Activated CD8-positive, alpha-beta T cell treated with anti-CD3 and anti-CD28 coated beads, Interleukin-2, amount 10 ng/mL, durations not matched to agents 7 days and 5 days (primary cell): ENCODE measurements at places on chromosomes 13 and 19.

GRCh38 chr19:50658441-50659317, 9.4 kb downstream of the C19orf81 start:
- peaks cover 15% of the 10 kb centered on the region for H3K4me1 ChIP-seq
- H3K36me3 ChIP-seq: peaks cover 6% of the 10 kb centered on the region
- peak; percentile 67 for DNase-seq
- peaks cover 28% of the 10 kb centered on the region for H3K27me3 ChIP-seq
- peak overlapping the region; percentile 79 for H3K27ac ChIP-seq
- peak overlapping the region; percentile 67 for H3K4me3 ChIP-seq

DNA sequence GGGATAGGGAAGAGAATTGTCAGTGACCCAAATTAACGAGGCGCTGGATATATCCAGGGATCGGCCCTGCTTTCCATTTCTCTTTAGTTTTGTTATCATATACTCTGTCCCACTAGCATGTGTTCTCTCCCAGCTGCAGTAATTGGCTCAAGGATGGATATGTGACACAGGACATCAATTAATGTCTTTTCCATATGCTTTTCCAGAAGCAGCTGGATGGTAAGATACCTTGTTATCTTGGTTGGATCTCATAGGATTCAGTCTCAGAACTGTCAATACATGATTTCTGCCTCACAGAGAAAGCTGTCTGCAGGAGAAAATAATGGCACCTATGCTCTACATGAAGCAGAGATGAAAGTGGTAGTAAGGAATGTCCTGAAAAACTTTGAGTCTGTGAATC, 157.1 kb upstream of the SPRY2 start:
- no peak for DNase-seq
- H3K27me3 ChIP-seq: no peaks in the 10 kb centered on the region
- H3K4me1 ChIP-seq: no peaks in the 10 kb centered on the region
- H3K36me3 ChIP-seq: no peaks in the 10 kb centered on the region

- H3K27ac ChIP-seq: no peak overlapping the region
- no peaks in the 10 kb centered on the region for H3K4me1 ChIP-seq
- H3K4me3 ChIP-seq: no peak overlapping the region
- H3K36me3 ChIP-seq: no peaks in the 10 kb centered on the region
- DNase-seq: no peak
Measured at GRCh38 chr19:30781047-30781446, 408.9 kb downstream of the ZNF536 start.

DNA sequence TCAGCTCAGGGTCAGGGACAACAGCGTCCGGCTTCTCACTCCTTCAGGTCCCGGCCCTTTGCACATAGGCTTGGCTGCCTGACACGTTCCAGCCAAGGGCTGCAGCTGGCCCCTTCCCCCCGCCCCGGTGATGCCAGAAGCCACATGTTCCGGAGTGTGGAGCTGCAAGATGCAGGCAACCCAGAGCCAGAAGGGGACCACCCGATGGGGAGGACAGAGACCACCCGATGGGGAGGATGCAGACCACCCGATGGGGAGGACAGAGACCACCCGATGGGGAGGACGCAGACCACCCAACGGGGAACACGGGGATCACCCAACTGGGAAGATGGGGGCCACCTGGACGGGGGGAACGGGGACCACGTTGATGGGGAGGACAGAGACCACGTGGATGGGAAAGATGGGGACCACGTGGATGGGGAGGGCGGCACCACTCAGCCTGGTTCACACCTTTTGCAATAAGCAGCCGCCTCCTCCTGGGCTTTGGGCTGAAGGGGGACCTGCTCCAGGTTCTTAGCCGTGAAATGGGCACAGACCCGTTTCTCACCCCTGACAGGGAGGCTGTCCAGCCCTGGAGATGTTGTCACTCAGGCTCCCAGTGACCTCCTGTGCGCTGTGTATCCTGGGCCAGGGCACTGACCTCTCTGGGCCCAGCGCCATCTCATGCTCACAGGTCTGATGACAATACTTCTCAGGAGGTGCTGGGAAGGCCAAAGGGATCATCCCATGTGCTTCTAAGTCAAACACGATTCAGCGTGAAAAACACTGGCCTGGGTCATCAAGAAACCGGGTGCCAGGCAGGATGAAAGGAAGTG, 34.5 kb downstream of the C13orf46 start:
- peaks cover 4% of the 10 kb centered on the region for H3K27me3 ChIP-seq
- H3K36me3 ChIP-seq: no peaks in the 10 kb centered on the region
- no peak overlapping the region for H3K4me3 ChIP-seq

DNA sequence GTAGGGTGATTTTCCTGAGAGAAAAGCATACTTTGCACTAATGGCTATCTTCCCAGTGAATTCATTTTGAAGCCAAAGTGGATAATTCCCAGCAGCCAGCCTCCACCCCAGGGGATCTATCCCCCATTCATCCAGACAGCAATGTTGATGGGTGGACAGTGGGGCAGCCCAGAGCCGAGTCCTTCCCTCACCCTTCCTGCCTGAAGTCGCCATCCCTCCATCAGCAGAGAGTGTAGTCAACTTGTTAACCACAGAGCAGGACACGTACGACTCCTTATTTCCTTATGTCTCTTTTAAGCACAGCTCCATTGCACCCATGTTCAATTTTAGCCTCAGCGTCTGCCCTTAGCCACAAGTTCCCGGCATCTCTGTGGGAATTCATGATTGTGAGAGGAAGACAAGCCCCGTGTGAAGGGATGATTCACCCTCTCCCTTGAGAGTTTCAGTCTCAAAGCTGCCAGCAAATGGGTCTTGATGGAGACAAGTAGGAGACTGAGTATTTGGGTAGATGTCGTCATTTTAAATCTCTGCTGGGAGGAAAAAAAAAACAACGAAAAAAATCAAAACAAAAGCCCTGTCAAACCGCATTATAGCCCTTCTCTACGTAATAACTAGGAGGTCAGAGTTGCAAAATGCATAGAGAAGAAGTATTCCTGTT, 58.3 kb upstream of the MEDAG start:
- no peak overlapping the region for H3K27ac ChIP-seq
- H3K4me1 ChIP-seq: no peaks in the 10 kb centered on the region
- H3K27me3 ChIP-seq: peaks cover 10% of the 10 kb centered on the region
- no peaks in the 10 kb centered on the region for H3K36me3 ChIP-seq

DNA sequence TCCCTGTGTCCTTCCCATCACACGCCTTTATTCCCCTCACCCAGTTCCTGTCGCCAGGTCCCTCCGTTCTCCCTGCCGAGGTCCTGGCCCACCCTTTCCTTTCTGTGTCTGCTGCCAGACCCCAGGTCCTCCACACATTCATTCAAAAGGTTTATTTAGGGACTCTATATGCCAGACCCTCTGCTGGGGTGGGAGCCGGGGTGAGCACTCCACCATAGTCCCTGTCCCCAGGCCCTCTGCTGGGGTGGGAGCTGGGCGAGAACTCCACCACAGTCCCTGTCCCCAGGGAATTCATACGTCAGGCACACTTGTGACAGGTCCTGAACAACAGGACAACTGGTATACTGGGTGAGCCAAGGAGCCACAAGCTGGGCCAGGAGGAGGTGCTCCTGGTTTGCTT, 34.4 kb upstream of the TUBGCP3 start:
- no peak overlapping the region for H3K27ac ChIP-seq
- H3K27me3 ChIP-seq: no peaks in the 10 kb centered on the region
- no peaks in the 10 kb centered on the region for H3K4me1 ChIP-seq
- no peak overlapping the region for H3K4me3 ChIP-seq

GRCh38 chr19:15337202-15337601, 4.9 kb upstream of the BRD4 start:
- H3K27ac ChIP-seq: no peak overlapping the region
- no peak overlapping the region for H3K4me3 ChIP-seq
- no peak for DNase-seq
- no peaks in the 10 kb centered on the region for H3K27me3 ChIP-seq
- peaks cover 9% of the 10 kb centered on the region for H3K4me1 ChIP-seq

DNA sequence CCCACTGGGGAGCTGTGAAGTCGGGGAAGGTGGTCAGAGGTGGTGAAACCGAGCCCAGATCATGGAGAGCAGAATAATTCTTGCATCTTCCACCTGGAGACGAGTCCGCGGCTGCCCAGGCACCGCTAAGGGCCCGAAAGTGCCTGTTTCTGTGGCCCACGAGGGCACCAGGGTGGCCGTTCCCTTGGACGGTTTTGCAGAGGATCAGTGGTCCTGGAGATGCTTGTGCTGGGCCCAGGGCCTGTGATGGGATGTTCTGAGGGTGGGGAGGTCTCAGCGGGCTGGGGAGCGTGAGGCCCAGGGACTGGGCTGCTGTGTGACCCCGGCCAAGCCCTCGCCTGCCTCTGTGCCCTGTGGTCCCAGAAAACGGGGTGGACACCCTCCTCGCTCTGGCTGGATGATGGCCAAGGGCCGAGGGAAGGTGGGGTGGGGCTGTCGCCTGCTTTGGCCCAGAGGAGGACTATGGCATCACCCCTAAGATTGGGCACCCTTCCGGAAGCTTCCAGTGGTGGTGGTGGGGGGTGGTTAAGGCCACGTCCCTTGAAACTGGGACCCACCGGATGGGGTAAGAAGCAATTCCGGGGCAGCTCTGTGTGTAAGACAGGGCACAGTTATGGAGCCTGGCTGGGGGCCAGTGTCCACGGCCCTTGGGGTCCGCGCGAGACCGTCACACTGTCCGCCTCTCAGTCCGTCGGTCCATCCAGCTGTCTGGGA, 51.3 kb upstream of the NFIC start:
- peaks cover 3% of the 10 kb centered on the region for H3K4me1 ChIP-seq
- no peaks in the 10 kb centered on the region for H3K36me3 ChIP-seq
- peaks cover 8% of the 10 kb centered on the region for H3K27me3 ChIP-seq

DNA sequence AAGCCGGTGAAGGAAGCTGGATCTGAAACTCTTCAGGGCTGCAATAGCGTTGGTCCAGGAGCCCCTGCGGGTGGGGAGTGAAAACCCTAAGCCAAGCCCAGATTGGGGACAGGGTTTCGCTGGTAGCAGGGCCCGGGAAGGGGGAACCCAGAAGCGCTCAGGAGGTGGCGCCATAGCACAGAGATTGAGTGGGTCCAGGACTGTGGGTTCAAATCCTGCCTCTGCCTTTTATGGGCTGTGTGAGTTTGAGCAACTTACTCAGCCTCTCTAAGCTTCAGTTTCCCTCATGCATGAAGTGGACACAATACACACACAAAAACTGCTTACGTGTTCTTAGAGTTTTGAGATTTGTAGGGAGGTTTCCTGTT, 8.3 kb upstream of the SYCN start:
- H3K36me3 ChIP-seq: no peaks in the 10 kb centered on the region
- no peak overlapping the region for H3K4me3 ChIP-seq
- no peak overlapping the region for H3K27ac ChIP-seq
- peak; percentile 80 for DNase-seq
- peaks cover 15% of the 10 kb centered on the region for H3K27me3 ChIP-seq
- H3K4me1 ChIP-seq: peaks cover 2% of the 10 kb centered on the region

DNA sequence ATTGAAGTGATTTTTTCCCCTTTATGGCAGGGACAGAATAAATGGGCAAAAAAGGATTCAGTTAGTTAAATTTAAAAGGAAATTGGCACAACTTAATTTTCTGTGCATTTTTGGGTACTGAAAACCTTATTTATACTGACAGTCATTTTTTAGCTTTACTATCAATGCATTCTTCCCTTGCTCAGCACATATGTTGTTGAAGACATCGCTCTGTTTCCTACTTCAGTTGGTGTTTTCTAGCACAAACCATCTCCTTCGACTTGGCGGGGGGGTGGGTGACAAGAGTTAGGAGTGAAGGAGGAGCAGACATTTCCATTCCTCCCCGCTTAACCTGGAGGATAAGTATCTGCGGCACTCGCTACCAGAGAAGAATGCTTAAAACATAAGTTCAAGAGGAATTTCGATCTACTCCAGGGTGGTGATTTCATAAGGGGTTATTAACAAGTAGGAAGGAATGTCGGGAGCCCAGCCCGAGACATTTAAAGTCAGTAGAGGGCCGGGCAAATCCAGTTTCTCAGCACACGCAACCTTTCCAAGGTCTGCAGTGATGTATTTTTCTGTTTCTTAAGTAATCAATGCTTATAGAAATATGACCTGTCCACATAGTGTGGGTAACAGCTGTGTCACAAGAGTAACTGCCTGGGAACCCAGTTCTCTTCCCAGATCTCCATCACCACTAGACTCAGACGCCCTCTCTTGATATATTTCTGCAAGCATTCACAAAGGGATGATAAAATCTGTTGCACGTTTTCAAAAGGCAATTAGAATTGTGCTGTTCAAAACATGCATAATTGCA, 525.8 kb downstream of the MYO16 start:
- DNase-seq: no peak
- H3K27me3 ChIP-seq: peaks cover 4% of the 10 kb centered on the region
- no peaks in the 10 kb centered on the region for H3K4me1 ChIP-seq

- no peak for DNase-seq
- H3K27me3 ChIP-seq: no peaks in the 10 kb centered on the region
- peaks cover 46% of the 10 kb centered on the region for H3K36me3 ChIP-seq
- H3K4me3 ChIP-seq: no peak overlapping the region
- H3K27ac ChIP-seq: no peak overlapping the region
Measured at GRCh38 chr19:16228637-16229321, 31.1 kb downstream of the AP1M1 start.

DNA sequence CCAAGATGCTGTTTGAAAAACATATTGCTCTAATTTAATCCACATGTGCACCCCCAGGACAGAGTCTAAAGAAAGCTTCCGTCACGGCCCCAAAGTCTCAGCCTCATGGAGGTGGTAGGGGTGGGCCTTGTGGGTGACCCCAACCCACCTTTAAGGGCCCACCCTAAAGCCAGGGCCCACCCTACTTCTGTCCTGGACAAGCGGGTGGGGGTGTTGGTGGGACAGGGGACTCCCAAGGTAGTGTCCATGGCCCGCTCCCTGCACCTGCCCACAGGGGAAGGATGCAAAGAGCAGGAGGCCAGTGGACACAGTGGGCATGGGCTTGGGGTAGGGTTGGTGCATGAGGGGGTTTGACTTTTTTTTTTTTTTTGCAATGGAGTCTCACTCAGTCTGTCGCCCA, 66.8 kb downstream of the KCTD15 start:
- peaks cover 2% of the 10 kb centered on the region for H3K27me3 ChIP-seq
- H3K4me1 ChIP-seq: no peaks in the 10 kb centered on the region
- no peak overlapping the region for H3K27ac ChIP-seq
- H3K36me3 ChIP-seq: no peaks in the 10 kb centered on the region
- DNase-seq: no peak

- H3K36me3 ChIP-seq: peaks cover 20% of the 10 kb centered on the region
- H3K27ac ChIP-seq: no peak overlapping the region
- DNase-seq: no peak
- H3K4me1 ChIP-seq: peaks cover 18% of the 10 kb centered on the region
- peaks cover 2% of the 10 kb centered on the region for H3K27me3 ChIP-seq
Measured at GRCh38 chr13:48542138-48542537, 9.3 kb upstream of the RCBTB2 start.

DNA sequence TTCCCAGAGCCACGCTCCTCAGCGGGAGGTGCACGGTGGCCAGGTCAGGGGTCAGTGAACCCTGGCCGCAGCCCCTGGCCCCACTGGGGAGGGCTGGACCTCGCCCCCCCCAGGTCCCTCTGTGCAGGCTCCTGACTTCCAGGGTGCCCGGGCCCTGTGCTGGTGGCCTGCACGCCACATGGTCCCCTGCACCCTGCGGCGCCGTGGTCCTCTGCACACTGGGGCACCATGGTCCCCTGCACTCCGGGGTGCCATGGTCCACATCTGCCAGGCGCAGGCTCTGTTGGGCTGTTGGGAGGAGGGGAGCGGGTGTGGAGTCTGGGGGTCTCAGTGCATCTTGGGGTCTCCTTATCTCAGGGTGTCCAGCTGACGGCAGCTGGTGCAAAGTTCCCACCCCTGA, 23.3 kb upstream of the TMEM255B start:
- H3K27ac ChIP-seq: no peak overlapping the region
- H3K4me1 ChIP-seq: peaks cover 4% of the 10 kb centered on the region
- H3K4me3 ChIP-seq: no peak overlapping the region
- no peak for DNase-seq
- H3K27me3 ChIP-seq: peaks cover 9% of the 10 kb centered on the region
- no peaks in the 10 kb centered on the region for H3K36me3 ChIP-seq
